HCT116 (cell line): ENCODE measurements at places on chromosomes 7 and 10. TPM values are rescaled to one million over a fixed set of nuclear protein-coding genes. Genes with fewer than 3 reads are reported as not detected.
A peak's percentile ranks its signal among the peaks of the same experiment; 100 is the strongest.

Gene GIMAP8
- 0.15 TPM for total RNA-seq

Gene HILPDA
- total RNA-seq: 32.8 TPM

Gene GIMAP5
- 0.57 TPM for total RNA-seq

Gene TLX1
- not detected for total RNA-seq

Gene PRSS37
- not detected for total RNA-seq

Gene GPR158
- 2.9 TPM for total RNA-seq

DNA sequence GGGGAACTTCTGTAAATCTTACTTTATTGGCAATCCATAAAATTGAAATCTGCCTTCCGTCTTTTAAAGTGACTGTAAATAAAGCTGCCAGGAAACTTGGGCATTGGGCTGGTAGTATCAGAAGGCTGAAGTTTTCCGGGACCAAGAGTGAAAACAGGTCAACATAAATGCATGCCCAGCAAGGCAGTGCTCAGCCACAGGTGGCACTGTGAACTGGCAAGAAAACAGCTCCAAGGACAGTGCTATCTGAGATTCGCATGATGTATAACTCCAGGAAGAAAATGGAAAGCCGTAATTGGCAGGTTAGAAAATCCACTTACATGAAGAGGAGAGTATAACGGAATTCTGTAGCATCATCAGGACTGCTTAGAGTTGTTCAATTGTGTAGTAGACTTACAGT lies 1.9 kb upstream of the INSYN2A start:
- H3K27me3 ChIP-seq: no peaks in the 10 kb centered on the region
- H3K4me3 ChIP-seq: no peak overlapping the region

DNA sequence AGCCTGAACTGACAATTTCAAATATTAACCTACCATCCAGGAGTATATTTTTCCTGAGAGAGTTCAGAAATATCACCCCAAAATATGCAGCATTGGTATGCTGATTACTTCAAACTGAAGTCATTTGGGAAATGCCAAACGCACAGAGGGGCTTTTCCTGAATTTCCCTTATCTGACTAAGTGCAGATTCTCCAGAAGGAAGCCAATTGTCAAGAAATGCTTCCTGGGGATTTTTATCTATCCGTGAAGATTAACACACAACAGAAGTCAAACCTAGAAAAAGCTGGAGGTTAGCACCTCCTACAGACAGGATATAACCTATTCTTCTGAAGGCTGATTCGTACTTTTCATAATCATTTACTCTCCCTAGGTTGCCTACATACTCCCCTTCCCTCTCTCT lies 91.0 kb downstream of the AKR1D1 start:
- H3K4me1 ChIP-seq: no peaks in the 10 kb centered on the region
- H3K36me3 ChIP-seq: no peaks in the 10 kb centered on the region
- H3K4me3 ChIP-seq: no peak overlapping the region
- no peak overlapping the region for H3K27ac ChIP-seq
- no peak for DNase-seq

DNA sequence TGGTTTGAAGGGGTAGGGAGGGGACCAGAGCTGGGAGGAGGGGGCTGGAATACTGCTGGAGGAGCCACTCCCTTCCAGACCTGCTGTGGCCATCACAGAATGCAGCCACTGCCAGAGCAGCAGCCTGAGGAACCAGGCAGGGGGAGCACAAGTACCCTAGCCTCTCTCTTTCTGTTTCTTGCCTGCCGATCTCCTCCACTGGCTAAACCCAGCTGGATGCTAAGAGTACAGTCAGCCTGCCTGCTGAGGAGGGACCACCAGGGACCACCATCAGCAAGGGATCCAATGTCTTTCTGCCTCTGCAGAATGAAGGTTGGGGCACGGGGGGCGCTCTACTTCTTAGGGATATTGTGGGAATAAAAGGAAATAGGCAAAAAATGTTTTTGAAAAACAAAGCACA lies 4.7 kb downstream of the BLVRA start:
- H3K27me3 ChIP-seq: no peaks in the 10 kb centered on the region
- H3K27ac ChIP-seq: no peak overlapping the region
- H3K4me3 ChIP-seq: no peak overlapping the region
- H3K36me3 ChIP-seq: no peaks in the 10 kb centered on the region

DNA sequence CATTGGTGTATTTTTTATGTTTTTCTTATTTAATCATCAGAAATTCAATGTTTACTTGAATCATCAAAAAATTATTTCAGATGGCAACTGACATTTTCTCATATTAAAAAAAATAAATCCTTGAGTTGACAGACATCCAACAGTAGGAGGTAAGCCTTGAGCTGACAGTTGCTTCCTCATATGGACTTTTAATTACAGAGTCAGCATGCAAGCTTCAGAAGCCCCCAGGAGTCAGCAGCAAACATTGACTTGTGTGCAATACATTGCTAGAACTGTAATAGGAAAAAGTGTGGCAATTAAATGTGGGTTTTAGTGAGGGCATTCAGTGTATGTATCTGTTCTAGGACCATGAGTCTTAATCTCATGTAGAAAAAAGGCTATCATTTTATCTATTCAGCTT lies 62.4 kb upstream of the TAS2R16 start:
- H3K36me3 ChIP-seq: no peaks in the 10 kb centered on the region
- no peaks in the 10 kb centered on the region for H3K4me1 ChIP-seq
- H3K27me3 ChIP-seq: no peaks in the 10 kb centered on the region
- H3K27ac ChIP-seq: no peak overlapping the region

GRCh38 chr7:44277851-44278250 lies 47.5 kb downstream of the CAMK2B start:
- H3K36me3 ChIP-seq: no peaks in the 10 kb centered on the region
- no peak overlapping the region for H3K27ac ChIP-seq
- DNase-seq: no peak
- H3K4me3 ChIP-seq: no peak overlapping the region
- no peaks in the 10 kb centered on the region for H3K4me1 ChIP-seq

- no peak overlapping the region for H3K4me3 ChIP-seq
- no peak for DNase-seq
- H3K27ac ChIP-seq: no peak overlapping the region
- peaks cover 27% of the 10 kb centered on the region for H3K4me1 ChIP-seq
- no peaks in the 10 kb centered on the region for H3K27me3 ChIP-seq
Observed at GRCh38 chr10:124058346-124059003, 34.9 kb downstream of the CHST15 start.

GRCh38 chr10:24494777-24495176 lies 228.9 kb downstream of the ARHGAP21 start:
- H3K4me1 ChIP-seq: no peaks in the 10 kb centered on the region
- H3K27me3 ChIP-seq: no peaks in the 10 kb centered on the region
- no peak overlapping the region for H3K4me3 ChIP-seq
- DNase-seq: no peak
- no peak overlapping the region for H3K27ac ChIP-seq

- no peak overlapping the region for H3K27ac ChIP-seq
- no peaks in the 10 kb centered on the region for H3K27me3 ChIP-seq
- peaks cover 8% of the 10 kb centered on the region for H3K4me1 ChIP-seq
- H3K36me3 ChIP-seq: no peaks in the 10 kb centered on the region
Observed at GRCh38 chr7:29130096-29130495, 16.2 kb downstream of the CPVL start.

DNA sequence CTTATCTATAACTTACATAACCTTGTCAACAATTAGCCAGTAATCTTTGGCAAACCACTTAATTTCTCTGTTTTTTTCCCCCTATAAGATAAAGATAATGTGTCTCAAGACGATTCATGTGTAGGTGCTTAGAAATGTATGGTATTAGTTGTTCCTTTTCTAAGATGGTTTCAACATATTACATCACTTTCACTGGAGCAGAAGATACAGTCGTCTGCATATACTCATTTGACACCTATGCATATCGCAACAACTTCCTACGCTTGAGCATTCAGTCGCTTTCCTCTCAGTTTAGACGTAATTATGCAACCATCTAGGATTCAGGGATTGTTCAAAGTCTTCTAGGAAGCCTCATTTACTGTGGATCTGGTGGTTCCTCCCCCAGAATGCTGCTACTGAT lies 396.7 kb downstream of the PHTF2 start:
- no peak overlapping the region for H3K27ac ChIP-seq
- no peak overlapping the region for H3K4me3 ChIP-seq
- H3K27me3 ChIP-seq: peaks cover 45% of the 10 kb centered on the region
- no peak for DNase-seq

DNA sequence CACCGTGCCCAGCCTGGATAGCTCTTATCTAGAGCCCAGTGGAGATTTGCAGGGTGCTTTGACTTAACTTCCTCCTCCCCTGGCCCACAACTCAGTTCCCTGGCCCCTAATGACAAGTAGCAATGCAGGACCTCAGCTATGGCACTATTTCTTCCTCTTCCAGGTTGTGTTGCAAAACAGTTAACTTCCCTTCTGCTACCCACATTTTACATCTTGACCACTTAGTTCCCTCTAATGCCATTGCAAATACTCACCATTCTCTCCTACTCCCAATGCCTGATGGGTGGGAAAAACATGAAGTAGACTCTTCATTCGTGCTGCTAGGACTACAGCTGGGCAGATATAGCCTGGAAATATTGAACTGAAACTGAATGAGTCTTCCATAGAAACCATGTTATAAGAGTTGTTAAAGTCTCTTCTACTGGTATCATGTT lies 39.1 kb upstream of the FGL2 start:
- DNase-seq: no peak
- H3K4me3 ChIP-seq: no peak overlapping the region
- H3K4me1 ChIP-seq: no peaks in the 10 kb centered on the region
- no peak overlapping the region for H3K27ac ChIP-seq
- H3K27me3 ChIP-seq: no peaks in the 10 kb centered on the region

DNA sequence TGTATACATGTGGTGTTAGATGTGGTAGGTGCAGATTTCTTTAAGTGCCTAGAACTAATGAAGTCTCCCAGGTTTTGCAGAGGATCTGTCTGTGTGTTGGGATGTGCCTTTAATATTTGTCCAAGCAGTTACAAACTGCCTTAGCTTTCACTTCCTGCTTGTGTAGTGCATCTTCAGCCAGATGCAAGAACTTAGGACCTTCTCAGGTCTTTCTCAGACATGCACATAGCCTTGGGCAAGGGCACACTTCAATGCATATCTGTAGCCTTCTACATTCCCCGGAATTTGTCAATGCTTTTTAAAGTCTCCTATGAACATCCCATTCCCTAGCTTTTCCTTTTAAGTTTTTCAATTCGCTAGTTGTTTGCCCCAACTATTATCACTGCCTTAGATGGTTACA lies 47.2 kb upstream of the SLC39A12 start:
- no peaks in the 10 kb centered on the region for H3K36me3 ChIP-seq
- peaks cover 6% of the 10 kb centered on the region; the same call in 1 of the 2 replicates for H3K27me3 ChIP-seq
- H3K4me3 ChIP-seq: no peak overlapping the region
- H3K4me1 ChIP-seq: no peaks in the 10 kb centered on the region

DNA sequence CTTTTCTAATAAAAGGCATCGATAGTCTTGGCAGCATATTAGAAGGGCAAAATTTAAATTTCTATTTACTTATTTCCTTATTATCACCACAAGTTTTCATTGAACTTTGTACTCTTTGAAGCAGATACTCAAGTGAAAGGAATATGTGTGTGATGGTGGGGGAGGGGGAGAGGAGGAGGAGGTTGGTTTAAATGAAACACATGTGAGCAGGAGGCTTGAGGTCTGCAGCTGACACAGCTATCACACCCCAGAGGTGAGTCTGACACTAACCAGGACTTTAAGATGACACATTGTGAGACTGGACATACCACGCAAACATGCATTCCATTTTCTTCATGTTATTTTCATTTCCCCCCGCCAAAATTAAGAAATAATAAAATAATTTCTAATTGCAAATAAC lies 63.3 kb downstream of the CTTNBP2 start:
- H3K4me3 ChIP-seq: no peak overlapping the region
- H3K36me3 ChIP-seq: no peaks in the 10 kb centered on the region
- no peak for DNase-seq
- no peaks in the 10 kb centered on the region for H3K27me3 ChIP-seq
- no peaks in the 10 kb centered on the region for H3K4me1 ChIP-seq
- H3K27ac ChIP-seq: no peak overlapping the region

DNA sequence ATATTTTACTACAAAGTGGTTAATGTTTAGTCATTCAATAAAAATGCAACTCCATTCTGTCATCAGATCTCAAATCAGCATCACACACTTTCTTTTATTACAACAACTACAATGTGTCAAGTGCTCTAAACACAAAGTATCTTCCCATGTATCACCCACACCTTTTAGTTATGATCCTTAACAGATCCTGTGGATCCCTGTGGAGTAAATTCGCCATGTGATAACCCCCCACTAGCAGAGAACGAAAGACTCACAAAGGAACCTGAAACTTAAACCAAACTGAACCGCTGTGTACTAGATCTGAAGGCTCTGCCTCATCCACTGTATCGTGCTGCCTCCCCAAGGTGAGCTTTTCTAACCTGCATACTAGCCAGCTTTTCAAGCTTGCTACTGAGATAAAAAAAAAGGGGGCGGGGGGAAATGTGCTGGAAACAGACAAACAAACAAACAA lies 1.7 kb downstream of the DPY19L1 start:
- H3K4me3 ChIP-seq: peak overlapping the region; percentile 74
- H3K27ac ChIP-seq: no peak overlapping the region
- H3K4me1 ChIP-seq: peaks cover 38% of the 10 kb centered on the region

DNA sequence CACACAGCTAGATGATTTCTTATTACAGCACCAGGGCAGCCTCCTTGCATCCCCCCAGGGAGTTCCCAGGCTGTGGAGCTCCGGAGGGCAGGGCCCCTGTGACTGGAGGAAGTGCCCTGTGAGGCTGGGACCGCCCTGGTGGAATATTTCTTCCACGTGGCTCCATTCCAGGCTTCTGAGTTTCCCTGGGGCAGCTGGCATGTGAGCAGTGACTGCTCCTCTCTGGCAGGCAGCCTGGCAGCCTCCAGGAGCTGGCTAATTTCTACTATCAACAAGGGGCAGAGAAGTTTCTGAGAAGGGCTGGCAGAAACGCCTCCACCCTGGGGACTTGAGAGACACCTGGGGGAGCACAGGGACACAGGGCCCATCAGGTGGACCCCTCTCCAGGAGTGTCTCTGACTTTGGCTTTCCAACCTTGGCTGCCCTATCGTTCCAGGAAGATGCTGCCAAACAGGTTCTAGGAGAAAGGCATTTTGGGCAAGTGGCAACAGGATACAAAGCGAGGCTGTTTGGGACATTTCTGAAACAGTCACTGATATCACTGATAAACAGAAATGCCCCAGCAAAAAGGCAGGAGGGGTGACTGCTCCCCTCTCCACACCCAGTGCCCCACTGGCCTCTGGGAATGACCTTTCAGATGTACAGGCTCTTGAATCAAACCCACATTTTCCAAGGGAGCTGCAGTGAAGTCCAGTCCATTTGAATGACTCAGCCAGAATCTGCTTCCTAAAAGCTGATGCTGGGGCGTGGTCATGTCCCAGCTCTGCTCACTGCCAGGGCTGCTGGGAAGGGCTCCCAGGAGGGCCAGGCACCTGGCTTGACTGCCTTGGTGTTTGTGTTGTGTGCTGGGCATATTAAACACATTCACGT lies 16.1 kb downstream of the MYOF start:
- H3K4me3 ChIP-seq: peak overlapping the region; percentile 13

DNA sequence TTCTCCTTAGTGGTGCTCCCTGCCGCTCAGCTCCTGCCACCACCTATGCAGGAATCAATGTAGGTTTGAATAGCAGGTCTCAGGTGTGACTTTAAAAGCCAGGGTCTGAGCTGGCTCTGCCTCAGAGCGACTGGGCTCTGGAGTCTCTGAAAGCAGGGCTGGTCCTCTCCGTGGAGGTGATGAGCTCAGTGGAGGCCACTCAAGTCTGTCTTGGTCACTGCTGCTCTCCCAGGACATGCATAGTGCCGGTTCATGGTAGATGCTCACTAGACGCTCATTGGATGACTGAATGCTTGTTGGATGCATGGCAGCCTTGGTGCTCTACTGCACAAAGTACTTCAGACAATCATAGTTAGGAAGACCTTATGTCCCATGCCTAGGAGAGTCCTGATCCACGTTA lies 45.1 kb upstream of the PTF1A start:
- no peak overlapping the region for H3K27ac ChIP-seq
- no peaks in the 10 kb centered on the region for H3K36me3 ChIP-seq
- H3K4me3 ChIP-seq: no peak overlapping the region
- no peaks in the 10 kb centered on the region for H3K4me1 ChIP-seq

- no peak overlapping the region for H3K4me3 ChIP-seq
- no peaks in the 10 kb centered on the region for H3K36me3 ChIP-seq
- no peaks in the 10 kb centered on the region for H3K27me3 ChIP-seq
- H3K4me1 ChIP-seq: peaks cover 5% of the 10 kb centered on the region
Observed at GRCh38 chr7:77157446-77157845, 35.0 kb downstream of the CCDC146 start.
